ENCODE measurements at places on chromosomes 1 and 21.

DNA sequence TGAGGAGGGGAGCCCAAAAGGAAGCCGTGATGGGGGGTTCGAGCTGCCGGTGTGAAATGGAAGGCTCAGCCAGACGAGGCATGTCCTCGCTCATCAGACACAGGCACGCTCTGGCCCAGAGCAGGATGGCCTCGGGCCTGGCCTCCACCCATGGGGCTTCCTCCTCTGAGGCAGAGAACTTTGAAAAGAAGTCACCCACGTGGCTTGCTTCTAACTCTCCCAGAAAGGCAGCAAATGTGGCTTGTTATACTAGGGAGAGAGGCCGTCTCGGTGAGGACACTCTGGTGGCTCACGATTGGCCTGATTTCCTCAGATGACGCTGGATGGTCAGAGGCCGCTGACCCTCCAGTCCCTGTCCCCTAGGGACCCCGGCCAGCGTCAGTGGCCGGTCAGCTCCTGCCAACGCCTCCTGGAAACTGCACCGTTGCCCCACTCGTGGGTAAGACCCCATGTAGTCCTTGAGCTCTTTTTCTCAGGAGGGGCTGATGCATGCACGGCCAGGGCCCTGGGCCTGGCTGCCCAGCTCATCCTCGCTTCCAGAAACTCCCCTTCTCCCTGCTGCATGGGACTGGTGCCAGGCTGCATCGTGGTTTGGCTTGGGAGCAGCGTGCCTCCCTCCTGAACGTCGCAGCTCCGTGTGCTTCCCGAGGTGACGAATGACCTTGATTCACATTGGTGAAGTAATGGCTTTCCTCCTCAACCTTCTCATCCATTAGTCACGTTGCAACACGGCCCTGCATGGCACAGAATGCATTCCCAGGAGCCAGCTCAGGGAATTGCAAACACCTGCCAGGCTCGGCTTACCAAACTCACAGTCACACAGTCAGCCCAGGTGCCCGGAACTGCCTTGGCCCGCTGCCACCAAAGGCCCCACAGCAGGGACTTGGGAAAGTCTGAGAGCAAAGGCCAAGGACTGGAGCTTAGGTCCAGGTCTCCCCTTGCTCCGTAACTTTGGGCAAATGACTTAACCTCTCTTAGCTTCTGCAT, 58.8 kb downstream of the TOMM20 start:
- no peak for DNase-seq

- DNase-seq: no peak
Measured at GRCh38 chr1:187294421-187295201, 465.9 kb downstream of the PLA2G4A start.

- DNase-seq: no peak
Measured at GRCh38 chr1:192635939-192636338, at the start of gene RGS13. RGS13 (plus strand) TSS chr1:192636147; CDS start chr1:192644335, 8,188 bp downstream.

DNA sequence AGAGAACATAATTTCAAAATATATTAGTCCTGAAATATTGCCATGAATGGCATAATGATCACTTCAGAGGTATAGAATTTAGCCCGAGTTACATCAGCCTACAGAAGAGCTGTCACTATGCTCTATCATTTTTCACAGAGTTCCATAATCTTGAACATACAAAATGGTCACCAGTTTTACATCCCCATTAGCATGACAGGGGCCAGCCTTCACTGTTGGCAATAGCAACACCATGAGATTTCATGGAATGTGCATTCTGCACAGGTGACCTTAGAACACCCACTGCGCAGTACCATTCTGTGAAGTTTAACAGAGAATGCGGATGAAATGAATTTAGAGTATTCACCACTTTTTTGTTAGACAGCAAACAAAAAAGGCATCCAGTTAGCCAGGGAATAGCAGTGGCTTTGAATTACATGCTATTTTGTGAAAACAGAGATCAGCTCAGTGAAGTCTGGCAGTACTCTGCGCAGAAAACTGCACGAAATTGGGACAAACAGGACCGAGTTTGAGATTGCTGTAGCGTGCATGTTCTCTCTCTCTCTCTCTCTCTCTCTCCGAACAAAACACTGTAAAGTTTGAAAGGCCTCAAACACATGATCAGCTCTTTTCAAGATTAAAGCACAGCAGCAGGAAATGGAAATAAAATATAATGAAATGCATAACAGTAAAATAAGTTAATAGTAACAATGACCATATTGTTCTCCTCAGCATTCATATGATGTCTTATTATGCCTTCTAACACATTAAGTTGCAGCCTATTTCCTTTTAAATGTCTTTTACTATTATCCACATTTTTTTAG, 349.3 kb downstream of the USH2A start:
- no peak for DNase-seq

DNA sequence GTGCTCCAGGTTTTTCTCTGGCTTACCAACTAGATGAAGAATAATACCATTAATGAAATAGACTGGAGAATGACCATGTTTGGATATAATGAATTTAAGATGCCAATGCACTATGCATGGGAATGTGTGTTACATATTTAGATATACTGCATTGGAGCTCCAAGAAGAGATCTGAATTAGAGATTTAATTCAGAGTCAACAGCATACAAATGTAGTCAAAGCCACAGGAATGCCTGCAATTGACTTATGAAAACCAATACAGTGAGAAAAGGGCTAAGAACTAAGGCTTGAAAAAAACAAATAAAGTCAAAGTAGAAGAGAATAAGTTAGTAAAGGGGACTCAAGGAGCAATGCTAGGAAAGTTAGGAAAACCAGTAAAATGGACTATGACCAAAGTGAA, 59.1 kb downstream of the USP24 start:
- DNase-seq: no peak

GRCh38 chr21:45496151-45496967, 45.9 kb downstream of the SLC19A1 start:
- no peak for DNase-seq

DNA sequence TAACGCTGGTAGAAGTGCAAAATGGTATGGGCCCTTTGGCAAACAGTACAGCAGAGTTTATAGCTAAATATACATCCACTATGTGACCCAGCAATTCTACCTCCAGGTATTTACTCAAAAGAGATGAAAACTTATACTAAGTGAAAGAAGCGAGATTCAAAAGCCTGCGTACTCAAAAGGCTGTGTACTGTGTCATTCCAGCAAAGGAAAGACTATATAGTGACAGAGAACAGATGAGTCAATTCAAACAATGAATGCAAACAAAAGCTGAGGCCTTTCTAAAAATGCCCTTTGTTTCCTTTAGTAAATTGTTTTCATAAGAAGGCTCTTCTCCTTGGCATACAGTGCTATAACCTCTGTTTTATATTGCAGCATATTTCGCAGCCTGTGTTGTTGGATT, 268.8 kb upstream of the CSF3R start:
- no peak for DNase-seq

DNA sequence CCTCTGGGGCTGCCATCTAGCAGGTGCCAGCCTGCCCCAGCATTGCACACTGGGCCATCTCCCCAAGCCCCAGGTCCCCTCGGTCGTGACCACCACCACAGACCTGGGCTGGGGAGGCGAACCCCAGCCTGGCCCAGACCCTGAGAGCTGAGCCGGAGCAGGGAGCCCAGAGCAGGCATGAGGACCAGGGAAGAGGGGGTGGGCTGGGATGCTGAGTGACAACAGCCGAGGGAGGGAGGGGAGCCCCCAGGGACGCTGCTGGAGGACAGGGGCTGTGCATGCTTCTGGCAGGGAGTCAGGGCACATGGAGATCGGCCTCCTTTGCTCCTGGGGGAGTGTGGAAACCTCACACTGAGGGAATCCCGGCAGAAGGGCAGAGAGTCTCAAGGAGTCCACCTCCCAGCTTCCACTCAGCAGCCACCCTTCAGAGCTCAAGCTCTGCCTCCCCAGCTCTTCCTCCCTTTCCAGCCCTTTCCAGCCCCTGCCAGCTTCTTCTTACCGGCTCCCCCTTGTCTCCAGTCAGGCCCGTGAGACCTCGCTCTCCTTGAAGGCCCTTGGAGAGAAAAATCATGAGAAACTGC, 23.7 kb upstream of the PEF1 start:
- no peak for DNase-seq

GRCh38 chr1:32706491-32706890, 3.9 kb upstream of the SYNC start:
- no peak for DNase-seq

DNA sequence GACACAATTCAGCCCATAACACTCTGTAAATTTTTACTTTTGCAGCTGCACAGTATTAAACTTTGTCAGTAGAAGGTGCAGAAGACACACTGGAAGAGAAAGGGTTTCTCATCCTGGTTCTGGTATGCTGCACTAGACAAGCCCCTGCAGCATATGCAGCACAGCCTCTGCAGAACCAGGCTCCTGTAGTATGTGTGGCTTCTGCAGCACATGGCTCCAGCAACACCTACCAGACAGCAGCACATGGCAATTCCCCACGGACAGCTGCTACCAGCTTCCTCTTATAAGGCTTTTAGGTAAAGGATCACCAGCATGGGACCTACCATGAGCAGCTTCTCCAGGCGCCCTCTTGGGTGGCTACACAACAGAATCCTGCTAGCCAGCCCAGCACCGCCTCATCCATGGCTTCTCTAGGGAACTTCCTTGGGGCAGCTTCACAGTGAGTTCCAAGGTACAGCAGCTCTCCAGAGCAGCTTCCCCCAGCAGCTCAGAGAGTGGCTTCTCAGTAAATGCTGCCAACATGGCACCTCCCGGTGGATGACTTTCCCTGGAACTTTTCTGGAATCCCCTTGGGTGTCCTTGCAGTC, 534.4 kb upstream of the CXADR start:
- no peak for DNase-seq

DNA sequence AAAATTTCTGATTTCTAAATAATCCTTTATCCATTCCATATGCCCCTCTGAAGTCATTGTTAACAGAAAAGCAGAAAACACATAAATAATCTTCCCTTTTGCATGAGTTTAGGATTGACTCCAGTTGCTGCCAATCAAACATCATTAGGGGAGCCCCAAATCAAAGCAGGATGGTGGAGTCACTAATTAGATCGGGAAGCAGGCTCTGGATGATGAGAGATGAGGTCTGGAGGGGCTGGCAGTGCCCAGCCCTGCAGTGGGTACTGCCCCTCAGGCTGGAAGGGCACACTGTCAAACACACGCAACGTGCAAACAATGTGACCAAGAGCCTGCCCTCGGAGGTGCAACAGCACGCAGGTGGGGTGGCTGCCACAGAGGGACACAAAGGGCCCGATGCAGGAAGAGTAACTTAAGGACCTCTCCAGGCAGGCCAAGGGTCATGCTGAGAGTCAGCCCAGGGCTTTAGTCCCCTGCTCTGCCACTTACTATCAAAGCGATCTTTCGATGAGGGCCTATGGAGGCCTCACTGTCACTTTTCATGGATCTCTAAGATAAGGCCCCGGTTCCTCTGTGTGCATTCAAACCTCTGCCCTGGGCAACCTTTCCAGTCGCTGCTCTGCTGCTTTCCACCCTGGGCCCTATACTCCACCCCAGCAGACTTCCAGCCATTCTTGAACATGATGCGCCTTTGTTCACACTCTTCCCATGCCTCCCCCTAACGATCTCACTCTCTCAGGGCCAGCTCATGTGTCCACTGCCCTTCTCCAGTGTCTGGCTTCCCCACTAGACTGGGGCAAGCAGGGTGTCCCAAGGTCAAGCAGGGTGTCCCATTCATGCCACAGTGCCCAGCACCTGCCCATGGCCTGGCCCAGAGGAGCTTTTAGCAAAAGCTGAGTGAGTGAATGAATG, 98.9 kb downstream of the DMRTB1 start:
- peak; percentile 53 for DNase-seq

- DNase-seq: no peak
Measured at GRCh38 chr1:4745560-4745959, 91.2 kb downstream of the AJAP1 start.

- no peak for DNase-seq
Measured at GRCh38 chr1:69121723-69122122, 446.0 kb upstream of the LRRC7 start.

- DNase-seq: no peak
Measured at GRCh38 chr21:45055861-45056260, 18.5 kb upstream of the ADARB1 start.

DNA sequence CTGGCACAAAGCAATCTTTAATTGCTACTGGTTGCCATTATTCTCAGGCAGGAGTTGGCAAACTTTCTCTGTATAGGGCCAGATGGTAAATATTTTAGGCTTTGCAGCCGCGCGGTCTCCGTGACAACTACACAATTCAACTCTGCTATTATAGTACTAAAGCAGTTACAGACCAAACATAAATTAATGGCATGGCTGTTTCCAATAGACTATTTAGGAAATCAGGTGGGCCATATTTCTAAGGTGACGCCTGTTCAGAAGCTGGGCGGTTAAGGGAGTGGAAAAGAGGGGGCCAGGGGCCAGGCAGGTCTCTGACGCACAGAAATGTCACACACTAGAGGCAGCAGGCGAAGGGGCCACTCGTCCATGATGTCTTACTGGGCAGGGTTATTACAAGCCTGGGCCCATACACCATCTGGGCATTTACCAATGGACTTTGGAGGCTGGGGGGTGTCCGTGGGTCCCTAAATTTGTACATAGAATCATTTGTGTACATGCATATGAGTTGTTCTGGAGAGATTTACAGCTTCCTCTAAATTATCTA, 80.1 kb downstream of the STUM start:
- no peak for DNase-seq

DNA sequence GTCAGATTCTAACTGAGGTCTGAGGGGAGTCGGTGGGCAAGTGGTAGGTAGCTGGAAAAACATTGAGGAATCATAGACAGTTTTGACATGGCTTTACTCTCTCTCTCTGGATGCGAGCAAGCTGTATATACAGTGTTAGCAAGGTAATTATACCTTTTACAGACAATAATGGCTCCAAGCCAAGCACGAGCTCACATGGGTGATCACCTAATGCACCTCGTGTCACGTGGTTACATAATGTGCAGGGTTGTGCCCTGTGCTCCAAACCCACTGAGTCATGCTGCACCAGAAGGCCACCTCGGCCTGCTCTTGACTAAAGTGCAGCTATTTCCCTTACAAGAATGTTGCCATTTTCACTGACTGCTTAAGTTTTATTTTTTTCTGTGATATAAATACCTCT, 7.6 kb upstream of the CLCA2 start:
- no peak for DNase-seq

GRCh38 chr1:180525715-180526039, 23.3 kb upstream of the ACBD6 start:
- DNase-seq: no peak

- DNase-seq: no peak
Measured at GRCh38 chr1:46810596-46810995, 11.8 kb downstream of the CYP4B1 start.

DNA sequence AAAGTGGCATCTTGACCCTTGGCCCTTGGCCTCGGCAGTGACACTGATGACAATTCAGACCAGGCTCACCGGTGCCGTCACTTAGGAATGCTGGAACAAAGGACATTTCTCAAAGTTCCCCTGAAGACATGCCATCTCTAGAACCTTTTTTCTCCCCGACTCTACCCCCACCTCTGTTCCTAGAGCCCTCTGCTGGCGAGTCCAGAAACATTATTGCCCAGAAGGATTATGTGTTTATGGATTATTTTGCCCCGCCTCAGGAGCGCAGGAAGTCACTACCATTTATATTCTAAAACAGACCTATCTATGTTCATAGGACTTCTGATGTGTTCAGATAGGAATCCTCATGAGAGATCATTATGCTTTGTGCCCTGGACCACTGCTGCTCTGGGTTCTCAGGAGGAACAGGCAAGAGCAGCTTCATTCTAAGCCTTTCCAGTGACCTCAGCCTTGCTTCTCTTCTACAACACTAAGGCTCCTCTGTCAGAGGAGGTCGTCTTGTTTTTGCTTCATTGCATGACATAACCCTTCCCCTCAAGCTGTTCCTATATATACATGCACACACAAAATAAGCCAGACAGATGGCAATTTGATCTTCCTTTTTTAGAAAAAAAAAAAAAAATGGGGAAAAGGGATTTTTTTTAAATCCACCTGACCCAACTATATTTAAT, 12.4 kb upstream of the SHISA4 start:
- DNase-seq: no peak

GRCh38 chr21:37164742-37165141, 91.7 kb downstream of the TTC3 start:
- DNase-seq: no peak
